ENCODE measurements at places on chromosomes 6 and 20. TPM values are rescaled to one million over a fixed set of nuclear protein-coding genes. Genes with fewer than 3 reads are reported as not detected.

TBXT gene
- not detected for total RNA-seq

FABP7 gene
- total RNA-seq, result not detected

GRCh38 chr6:20839630-20840029, 305.4 kb downstream of the CDKAL1 start:
- no peak overlapping the region for H3K4me3 ChIP-seq
- H3K27ac ChIP-seq, result no peak overlapping the region
- no peak for DNase-seq
- peaks cover 5% of the 10 kb centered on the region for H3K36me3 ChIP-seq
- no peaks in the 10 kb centered on the region for H3K27me3 ChIP-seq

DNA sequence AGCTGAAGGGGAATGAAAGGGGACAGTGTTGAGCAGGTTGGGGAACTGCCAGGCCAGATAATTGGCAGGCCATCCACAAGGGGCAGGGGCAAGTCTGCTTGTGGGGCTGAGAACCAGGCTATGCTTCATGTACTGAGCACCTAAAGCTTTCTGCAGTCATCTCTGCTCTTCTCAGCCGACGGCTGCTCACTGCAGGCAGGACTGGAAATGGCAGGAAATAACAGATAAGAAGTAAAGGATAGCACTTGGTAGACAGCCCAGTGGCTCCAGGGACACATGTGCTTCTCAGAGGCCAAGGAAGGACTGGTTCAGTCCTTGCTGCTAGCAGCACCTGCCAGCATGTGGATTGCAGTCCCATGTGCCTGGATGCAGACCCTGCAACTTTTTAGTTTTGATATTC, 89.8 kb downstream of the CD164 start:
- no peak overlapping the region for H3K4me3 ChIP-seq
- H3K27ac ChIP-seq, result no peak overlapping the region
- H3K4me1 ChIP-seq, result no peaks in the 10 kb centered on the region
- no peaks in the 10 kb centered on the region for H3K36me3 ChIP-seq
